Stimulated activated CD8-positive, alpha-beta memory T cell treated with anti-CD3 and anti-CD28 coated beads, Interleukin-4, amount 100 ng/mL, for 1 hour (primary cell): ENCODE measurements at places on chromosomes 1 and 21.
A peak's percentile ranks its signal among the peaks of the same experiment; 100 is the strongest.

DNA sequence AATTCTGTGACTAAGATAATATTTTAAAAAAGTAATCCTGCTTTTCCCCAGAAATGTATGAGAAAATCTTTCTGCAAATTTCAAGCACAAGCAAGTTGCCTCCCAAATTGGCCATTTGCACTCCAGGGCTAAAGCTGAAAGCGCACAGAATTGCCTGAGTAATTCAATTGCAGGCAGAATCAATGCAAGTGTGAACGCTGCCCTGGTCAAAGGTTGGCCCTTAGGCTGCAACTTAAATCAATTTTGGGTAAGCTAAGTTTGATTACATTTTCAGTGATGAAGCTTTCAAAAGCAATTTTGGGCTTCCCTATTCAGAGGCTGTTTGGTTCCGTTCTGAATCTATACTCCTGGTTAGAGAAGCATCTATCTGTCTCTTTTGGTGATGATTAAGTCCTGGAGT is 501.8 kb upstream of the ZRANB2 start:
- DNase-seq = no peak

DNA sequence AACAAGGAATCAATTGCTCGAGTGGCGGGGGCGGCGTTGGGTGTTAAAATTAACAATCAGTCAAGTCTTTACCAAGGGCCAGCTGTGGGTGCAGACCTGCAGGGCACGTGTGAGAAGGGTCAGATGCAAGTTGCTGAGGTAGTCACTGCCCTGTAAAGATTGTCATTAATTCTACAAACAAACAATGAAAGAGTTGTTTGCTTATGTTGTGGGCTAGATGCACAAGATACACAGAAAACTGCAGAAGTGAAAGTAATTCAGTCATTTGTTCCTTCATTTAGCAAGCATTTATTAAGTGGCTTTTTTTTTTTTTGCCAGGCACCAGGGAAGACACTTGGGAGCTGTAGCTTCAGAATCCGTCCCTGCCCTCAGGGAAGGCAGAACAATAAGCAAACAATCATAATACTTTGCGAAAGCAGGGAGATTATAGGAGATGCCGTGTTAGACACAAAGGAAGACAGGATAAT is 79.5 kb downstream of the NR5A2 start:
- no peak for DNase-seq

GRCh38 chr1:149843431-149844041 is 55.8 kb upstream of the BOLA1 start:
- DNase-seq = no peak

- no peak for DNase-seq
Observed at GRCh38 chr1:182410620-182411273, 10.3 kb upstream of the TEDDM1 start.

- DNase-seq = no peak
Observed at GRCh38 chr1:34828611-34829010, 30.9 kb downstream of the SMIM12 start.

DNA sequence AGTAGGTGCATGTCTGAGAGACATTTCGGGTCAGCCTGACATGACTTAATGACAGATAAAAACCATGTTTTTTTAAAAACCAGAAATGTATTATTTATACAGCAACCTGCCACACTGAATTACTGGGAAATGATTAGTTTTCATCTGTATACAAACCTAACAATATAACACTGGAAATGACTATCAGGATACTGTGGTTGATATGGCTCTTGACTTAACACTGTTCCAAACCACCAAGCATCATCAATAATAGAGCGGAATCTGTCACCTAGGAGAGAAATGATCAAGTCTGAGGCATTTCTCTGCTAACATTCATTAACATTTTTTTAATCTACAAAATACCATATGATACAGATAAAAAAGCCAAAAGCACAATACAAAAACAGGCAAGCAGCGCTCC is 41.7 kb upstream of the PSMG1 start:
- no peak for DNase-seq

DNA sequence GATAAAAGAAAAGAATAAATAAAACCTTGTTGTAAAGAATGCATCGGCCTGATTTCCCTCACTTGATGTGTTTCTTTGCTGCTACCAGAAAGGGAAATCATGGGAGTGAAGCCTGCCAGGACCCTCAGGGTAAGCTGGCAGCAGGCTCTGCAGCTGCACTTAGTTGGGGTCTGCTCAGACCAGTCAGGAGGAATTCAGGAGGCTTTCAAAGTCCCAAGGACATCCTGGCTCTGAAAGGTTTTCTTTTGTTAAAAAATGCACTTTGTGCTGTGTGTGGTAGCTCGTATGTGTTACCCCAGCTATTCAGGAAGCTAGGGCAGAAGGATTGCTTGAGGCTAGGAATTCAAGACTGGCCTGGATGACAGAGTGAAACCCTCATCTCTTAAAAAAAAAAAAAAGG is 254.8 kb downstream of the ZNF648 start:
- no peak for DNase-seq

GRCh38 chr1:226662642-226663326 is 76.3 kb downstream of the ITPKB start:
- DNase-seq = peak; percentile 59

- no peak for DNase-seq
Observed at GRCh38 chr1:205441716-205442050, 14.2 kb downstream of the BLACAT1 start.

- DNase-seq = no peak
Observed at GRCh38 chr1:78035121-78035520, 10.6 kb upstream of the GIPC2 start.

GRCh38 chr1:219882096-219882495 is 46.3 kb downstream of the SLC30A10 start:
- no peak for DNase-seq

GRCh38 chr1:205598841-205599668 is 32.8 kb downstream of the ELK4 start:
- no peak for DNase-seq

DNA sequence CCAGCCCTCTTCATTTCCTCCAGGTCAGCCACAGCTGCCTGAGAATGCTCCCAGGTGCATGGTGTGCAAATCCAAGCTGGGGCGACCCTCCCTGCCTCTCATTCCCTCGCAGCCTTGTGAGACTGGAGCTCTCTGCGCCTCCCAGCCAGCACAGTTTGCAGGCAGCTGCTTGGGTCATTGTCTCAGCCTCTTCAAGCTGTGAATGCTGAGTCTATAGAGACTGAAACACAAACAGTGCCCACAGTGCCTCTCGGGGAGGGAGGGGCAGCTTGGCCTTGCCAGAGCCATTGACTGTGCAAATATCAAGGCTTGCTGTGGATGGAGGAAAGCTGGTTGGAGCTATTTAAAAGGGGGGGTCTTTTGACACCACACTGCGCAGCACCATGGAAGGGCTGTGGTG is 10.6 kb downstream of the PLXNA2 start:
- DNase-seq = no peak

- no peak for DNase-seq
Observed at GRCh38 chr1:45508295-45509151, 8.4 kb downstream of the MMACHC start.

GRCh38 chr1:169739980-169740379 is 6.1 kb upstream of the SELE start:
- no peak for DNase-seq

DNA sequence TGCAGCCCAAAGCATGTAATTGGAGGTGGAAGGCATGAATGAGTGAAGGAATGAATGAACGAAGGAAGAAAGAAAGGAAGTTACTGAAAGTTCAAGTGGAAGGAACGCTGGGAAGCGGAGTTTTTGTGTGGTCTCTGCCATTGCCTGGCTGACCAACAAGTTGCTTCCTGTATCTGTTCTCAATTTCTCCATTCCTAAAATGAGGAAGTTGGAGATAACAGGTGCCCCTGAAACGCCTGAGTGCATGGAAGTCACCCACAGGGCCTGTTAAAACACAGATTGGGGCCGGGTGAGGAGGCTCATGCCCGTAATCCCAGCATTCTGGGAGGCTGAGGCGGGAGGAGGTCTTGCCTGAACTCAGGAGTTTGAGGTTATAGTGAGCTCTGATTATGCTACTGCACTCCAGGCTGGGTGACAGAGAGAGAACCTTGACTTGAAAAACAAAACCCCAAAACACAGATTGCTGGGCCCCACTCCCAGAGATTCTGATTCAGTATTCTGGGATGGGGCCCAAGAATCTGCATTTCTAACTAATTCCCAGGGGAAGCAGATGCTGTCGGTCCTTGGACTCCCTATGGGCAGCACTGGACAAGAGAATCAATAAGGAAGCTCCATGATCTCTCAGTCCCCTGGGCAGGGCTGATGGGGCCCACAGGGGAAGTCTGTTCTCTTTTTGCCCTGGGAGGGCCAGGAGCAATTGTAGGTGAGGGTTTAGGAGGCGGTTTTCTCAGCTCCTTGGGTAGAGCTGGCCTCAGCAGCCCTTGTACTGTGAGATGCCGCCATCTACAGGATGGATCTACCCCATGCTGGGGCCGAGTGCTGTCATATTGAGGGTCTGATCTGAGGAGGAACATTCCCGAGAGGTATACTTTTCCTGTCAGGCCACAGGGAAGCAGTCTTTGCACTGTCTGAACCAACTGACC is 3.3 kb upstream of the CNR2 start:
- peak; percentile 25 for DNase-seq
